ENCODE measurements at places on chromosomes 5 and 9.

DNA sequence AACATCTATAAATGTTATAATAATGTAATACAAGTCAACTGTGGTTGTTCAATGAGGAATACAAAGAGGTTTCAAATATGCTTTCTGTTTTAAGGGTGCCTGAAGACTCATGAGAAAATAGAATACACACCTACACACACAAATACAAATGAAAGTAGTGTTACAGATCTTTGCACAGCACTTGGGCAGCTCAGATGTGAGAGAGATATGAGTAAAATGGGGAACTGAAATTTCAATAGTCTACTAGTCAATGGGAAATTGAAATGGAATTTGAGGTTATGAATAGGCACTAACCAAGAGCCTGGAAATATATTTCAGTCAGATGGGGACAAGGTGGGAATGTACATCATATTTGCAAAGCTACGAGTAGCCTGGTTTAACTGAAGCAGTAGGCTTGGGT is 96.6 kb downstream of the ISL1 start:
- DNase-seq = no peak

DNA sequence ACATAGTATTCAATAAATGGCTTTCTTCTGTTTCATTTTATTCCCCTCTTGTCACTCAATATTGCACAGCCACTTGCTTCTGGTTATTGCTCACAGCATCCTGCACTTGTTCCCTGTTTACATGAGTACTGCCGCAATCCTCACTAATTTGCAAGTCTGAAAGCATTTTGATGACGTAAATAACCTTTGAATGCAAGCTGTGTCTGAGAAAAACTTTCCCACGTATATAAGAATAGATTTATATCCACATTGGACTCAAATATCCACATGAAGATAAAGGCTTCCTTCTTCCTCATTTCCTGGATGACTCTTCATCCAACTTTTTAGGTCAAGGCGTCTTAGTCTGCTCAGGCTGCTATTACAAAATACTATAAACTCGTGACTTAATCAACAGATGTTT is 88.2 kb upstream of the DAP start:
- DNase-seq = no peak

- no peak for DNase-seq
Observed at GRCh38 chr9:92384375-92384774, 20.0 kb downstream of the OGN start.

DNA sequence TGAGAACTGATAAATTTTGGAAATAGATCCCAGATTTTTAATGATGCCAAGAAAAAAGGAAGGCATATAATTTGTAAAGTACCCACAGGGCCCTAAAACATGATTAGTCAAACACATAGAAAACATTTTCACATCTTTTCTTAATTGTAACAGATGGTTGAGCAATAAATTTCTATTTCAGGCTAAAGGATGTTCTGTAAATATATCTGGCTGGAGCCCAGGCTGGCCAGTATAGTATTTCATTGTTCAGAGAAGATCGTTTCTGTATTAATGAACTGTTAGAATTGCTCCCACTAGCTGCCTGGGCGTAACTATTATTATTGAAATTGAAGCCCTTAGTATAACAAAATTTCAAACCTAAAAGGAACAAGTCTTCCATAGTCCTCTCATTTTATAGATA is 105.3 kb upstream of the SMC2 start:
- DNase-seq = no peak

- DNase-seq = no peak
Observed at GRCh38 chr9:117555964-117556629, 141.2 kb upstream of the ASTN2 start.

DNA sequence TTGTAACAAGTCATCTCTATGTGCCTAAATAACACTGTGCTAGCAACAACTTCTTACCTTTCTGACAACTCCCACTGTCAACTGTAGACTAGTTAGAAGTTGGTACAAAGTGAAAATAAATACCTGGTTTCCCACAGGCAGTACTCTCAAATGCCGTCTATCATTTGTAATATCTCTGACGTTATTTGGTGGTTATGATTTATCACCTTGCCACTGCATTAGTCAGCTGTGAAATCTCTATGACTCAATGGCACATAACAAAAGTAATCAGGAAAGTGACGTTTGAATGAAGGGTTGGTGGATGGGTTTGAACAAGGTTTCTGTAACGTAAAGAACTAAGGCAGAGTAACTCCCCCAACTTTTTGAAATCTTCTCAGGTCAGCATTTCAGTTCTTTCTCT is 592.3 kb downstream of the MAT2B start:
- DNase-seq = no peak

All from NCI-H524 treated with DMSO at 0.1 percent for 48 hours (cell line).